Ovary (tissue), 10 donors: ENCODE measurements at places on chromosomes 16 and 17. TPM values are rescaled to one million over a fixed set of nuclear protein-coding genes. Genes with fewer than 3 reads are reported as not detected.

- DNase-seq: peak; percentile 76
Measured at GRCh38 chr17:75588596-75589011, 1.0 kb downstream of the MYO15B start.

DNA sequence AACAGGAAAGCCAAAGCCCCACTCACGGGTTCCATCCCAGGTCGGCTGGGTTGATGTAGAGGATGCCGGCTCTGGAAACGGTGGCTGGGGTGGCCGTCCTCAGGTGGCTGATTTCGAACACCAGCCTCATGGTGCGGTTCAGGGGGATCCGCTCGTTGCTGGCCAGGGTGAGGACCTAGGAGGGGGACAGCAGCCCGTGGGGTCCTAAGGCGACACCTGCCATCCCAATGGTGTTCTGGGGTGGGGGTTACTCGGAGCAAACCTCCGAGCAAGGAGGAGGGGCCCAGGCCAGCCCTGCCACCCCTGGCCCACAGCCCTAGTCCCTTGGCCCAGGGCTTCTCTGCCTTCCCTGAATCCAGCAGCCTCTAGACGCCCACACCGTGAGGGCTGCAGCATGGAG is 86.5 kb downstream of the DNAH17 start:
- DNase-seq: no peak

GRCh38 chr17:78475211-78475610 is 96.8 kb downstream of the PGS1 start:
- DNase-seq: no peak

DNA sequence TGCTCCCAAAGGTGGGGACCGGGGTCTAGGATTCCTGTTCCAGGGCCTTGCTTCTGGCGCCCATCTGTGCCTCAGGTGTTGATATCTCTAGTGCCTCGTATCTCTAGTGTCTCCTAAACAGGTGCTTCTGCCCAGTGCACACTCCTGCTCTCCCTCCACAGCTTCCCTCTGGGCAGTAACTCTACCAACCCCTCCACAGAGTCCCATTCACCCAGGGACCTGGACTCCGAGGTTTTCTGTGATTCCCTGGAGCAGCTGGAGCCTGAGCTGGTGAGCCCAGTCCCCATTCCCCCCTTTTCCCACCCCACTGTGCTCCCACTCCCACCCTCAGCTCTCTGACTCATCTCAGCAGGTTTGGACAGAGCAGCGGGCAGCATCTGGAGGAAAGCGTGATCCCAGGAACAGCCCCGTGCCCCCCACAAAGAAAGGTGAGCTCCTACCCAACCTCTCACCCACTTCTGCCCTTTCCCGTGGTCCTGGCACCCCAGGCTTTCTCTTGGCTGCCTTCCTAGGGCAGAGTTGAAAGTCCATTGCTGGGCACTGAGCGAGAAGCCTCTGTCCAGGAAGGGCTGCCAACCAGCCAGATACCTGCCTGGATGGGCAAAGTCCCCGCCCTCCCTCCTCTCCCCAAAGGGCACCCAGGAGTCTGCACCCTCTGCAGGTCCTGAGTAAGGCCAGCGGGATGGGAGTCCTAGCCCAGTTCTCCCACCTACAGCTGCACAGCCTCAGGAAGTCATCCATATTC is 2.2 kb downstream of the ACBD4 start:
- peak; percentile 31 for DNase-seq

DNA sequence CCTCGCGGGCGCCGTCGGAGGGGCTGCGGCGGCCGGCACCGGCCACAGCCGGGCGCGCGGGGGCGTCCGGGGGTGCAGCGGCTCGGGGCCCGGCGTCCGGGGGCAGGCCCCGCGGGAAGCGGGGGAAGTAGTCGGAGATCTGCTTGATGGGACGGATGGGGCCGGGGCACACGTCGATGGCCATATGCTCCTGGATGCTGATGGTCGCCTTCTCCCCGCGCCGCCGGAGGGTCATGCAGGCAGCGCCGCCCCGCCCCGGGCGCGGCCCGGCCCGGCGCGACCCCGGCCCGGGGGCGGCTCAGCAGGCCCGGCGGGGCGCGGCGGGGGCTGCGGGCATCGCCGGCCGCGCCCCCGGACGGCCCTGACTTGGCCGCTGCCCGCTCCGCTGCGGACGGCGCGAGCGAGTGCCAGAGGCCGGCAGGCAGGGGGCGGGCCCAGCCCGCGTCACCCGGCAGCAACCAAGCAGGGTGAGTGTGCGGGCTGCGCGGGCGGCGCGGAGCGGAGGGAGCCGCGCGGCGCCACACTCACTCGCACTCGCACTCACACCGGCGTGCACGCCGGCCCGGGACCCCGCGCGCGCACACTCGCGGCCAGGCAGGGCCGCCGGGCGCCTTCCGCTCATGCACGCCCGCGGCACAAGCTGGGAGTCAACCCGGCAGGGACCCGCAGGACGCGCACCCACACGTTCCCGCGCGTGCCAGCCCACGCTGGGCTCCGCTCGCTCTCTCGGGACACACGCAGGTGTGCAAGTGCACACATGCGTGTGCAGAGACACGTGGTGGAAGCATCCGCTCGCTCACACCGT is at the start of gene DOC2B:
Gene DOC2B (minus strand): TSS at position 406 of the 805 bp plus-strand sequence. CDS start 171 bp downstream, at position 235.
- DNase-seq: no peak

DNA sequence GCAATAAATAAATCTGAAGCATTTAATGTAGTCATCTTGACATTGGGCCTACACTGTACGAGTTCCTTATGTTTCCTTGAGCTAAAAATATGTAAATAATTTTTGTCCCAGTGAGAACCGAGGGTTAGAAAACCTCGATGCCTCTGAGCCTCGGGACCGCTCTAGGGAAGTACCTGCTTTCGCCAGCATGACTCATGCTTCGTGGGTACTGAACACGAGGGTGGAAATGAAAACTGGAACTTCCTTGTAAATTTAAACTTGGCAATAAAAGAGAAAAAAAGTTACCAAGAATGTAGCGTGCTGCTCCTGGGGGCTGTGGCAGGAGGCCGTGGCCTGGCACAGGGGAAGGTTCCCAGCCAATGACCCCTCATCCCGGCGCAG is 74.1 kb downstream of the SOCS1 start:
- DNase-seq: no peak

GRCh38 chr17:75341784-75342486 is 52.7 kb upstream of the SLC25A19 start:
- no peak for DNase-seq

GRCh38 chr16:18800293-18800692 is 1.1 kb downstream of the ARL6IP1 start:
- no peak for DNase-seq

- DNase-seq: peak; percentile 59
Measured at GRCh38 chr17:44350733-44351226, 5.7 kb downstream of the GRN start.

- peak; percentile 59 for DNase-seq
Measured at GRCh38 chr16:2339521-2340484, 725 bp downstream of the ABCA3 start.

DNA sequence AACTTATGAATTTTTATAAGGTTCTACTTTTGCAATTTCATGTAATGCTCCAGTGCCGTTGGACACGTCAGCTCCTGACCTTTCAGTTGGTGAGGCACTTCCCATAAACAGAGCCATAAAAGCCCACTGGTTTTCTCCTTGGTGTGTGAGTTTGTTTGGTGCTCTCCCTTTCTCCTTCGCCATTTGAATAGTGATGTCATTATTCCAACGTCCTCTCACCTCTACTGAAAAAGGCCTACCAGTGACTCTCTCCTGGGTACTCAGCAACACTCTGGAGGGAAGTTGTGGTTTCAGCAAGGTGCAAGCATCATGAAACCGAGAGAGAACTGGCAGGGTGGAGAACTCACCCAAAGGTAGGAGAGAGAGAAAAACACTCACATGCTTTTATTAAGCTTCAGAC is 29.6 kb upstream of the HNF1B start:
- no peak for DNase-seq

- DNase-seq: no peak
Measured at GRCh38 chr17:56393156-56393555, 200.3 kb upstream of the NOG start.

- DNase-seq: peak; percentile 79
Measured at GRCh38 chr16:58022601-58023371, 2.8 kb upstream of the MMP15 start.

- peak; percentile 58 for DNase-seq
Measured at GRCh38 chr16:66988197-66988788, at the start of gene CES4A. Gene CES4A, plus strand, starts transcription at chr16:66988589. Its CDS starts 184 bp downstream, at chr16:66988773.

- no peak for DNase-seq
Measured at GRCh38 chr17:58232707-58233156, 5.7 kb upstream of the LPO start.

GRCh38 chr17:55062921-55063320 is 94.4 kb downstream of the STXBP4 start:
- DNase-seq: no peak

- DNase-seq: no peak
Measured at GRCh38 chr17:58289869-58290268, 9.1 kb upstream of the MPO start.

GRCh38 chr16:58021661-58022551 is 3.6 kb upstream of the MMP15 start:
- no peak for DNase-seq

GRCh38 chr17:57289613-57290012 is 33.3 kb downstream of the MSI2 start:
- no peak for DNase-seq

DNA sequence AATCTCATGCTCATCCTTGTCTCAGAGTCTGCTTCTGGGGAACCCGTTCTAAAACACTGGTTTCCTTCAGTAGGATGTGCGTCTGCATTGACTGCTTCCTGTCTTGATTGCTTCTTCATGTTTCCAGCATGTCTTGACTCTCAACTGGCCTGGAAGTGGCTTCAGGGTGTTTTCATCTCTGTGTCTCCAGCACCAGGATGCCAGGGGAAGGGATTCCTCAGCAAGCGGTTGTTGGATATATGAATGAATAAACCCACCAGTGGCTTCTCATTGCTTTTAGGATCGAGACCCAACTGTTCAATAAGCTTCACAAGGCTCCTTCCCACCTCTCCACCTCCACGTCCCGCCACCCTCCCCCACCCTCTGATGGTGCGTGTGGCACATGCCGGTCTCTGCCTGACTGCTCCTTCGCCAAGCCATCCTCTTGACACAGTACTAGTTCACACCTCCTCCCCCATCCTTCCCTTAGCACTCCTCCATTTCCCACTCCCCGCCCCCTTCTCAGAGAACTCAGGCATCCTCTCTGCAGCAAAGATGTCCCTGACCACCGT is 14.1 kb upstream of the TNS4 start:
- DNase-seq: no peak

GRCh38 chr17:58611331-58611730 is 80.5 kb downstream of the TEX14 start:
- no peak for DNase-seq

GRCh38 chr16:85362443-85362842 is 250.2 kb upstream of the CIBAR2 start:
- DNase-seq: no peak

GRCh38 chr16:79599837-79600637 is 500 bp downstream of the MAF start:
- peak; percentile 82 for DNase-seq

- DNase-seq: no peak
Measured at GRCh38 chr17:57735707-57736106, 9.4 kb downstream of the CCDC182 start.

- DNase-seq: no peak
Measured at GRCh38 chr16:55842369-55843104, 9.6 kb upstream of the CES1 start.

DNA sequence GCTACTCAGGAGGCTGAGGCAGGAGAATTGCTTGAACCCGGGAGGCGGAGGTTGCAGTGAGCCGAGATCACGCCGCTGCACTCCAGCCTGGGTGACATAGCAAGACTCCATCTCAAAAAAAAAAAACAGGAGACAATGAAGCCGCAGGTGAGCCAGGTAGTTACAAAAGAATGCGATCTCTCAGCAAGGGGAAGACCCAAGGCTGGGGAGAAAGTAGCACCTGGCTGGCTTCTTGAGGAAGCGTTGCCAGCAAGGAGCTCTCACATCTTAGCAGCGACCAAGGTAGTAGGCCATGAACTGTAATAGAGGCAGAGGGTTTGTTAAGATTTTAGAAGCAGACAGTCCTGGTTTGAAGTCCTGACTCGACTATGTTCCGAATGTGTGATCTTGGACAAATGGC is 175.0 kb downstream of the AIPL1 start:
- DNase-seq: no peak

- peak; percentile 63 for DNase-seq
Measured at GRCh38 chr17:42067371-42068091, 17.1 kb upstream of the C17orf113 start.

GRCh38 chr17:3917391-3917931 is 1.2 kb upstream of the P2RX1 start:
- peak; percentile 87 for DNase-seq

GRCh38 chr17:64599187-64599676 is 62.9 kb downstream of the SMURF2 start:
- DNase-seq: no peak

DNA sequence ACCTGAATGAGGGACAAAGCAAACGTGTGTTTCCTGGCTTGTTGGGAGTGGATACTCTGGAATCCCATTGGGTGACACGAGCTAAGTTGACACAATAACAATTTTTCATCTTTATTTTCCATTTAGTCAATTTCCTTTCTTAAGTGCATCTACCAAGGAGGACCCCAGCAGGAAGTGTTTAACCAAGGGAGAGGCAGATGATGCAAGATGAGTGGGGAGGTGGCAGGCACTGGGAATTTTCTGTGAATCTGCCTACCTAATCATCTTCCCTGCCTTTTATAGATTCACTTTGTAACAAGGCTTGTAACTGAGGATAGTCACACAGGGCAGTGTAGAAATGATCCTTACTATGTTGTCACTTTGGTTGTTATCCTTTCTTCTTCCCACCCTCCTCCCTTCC is 317.7 kb upstream of the HSBP1 start:
- DNase-seq: no peak

Gene SEPTIN12
- polyA plus RNA-seq: not detected

Gene GRAPL
- 3.6 TPM for polyA plus RNA-seq

Gene SLC5A11
- not detected for polyA plus RNA-seq

Gene NPIPA8
- polyA plus RNA-seq: 13.8 TPM

Gene MT1G
- polyA plus RNA-seq: 3.3 TPM

Gene KRT25
- polyA plus RNA-seq: not detected

Gene KCNH4
- 0.07 TPM for polyA plus RNA-seq

Gene ARRB2
- polyA plus RNA-seq: 16.4 TPM

Gene CTRL
- 0.35 TPM for polyA plus RNA-seq

Gene NPB
- 0.43 TPM for polyA plus RNA-seq

Gene CCL15
- polyA plus RNA-seq: not detected

Gene BAIAP3
- 0.25 TPM for polyA plus RNA-seq

Gene CMTM2
- polyA plus RNA-seq: 0.21 TPM

Gene COX6A2
- not detected for polyA plus RNA-seq

Gene CNTROB
- polyA plus RNA-seq: 25.3 TPM

Gene TMEM100
- 17.8 TPM for polyA plus RNA-seq
